NCI-H1105 treated with DMSO at 0.1 percent for 48 hours (cell line): ENCODE measurements at places on chromosomes 16 and 17.
A peak's percentile ranks its signal among the peaks of the same experiment; 100 is the strongest.

DNA sequence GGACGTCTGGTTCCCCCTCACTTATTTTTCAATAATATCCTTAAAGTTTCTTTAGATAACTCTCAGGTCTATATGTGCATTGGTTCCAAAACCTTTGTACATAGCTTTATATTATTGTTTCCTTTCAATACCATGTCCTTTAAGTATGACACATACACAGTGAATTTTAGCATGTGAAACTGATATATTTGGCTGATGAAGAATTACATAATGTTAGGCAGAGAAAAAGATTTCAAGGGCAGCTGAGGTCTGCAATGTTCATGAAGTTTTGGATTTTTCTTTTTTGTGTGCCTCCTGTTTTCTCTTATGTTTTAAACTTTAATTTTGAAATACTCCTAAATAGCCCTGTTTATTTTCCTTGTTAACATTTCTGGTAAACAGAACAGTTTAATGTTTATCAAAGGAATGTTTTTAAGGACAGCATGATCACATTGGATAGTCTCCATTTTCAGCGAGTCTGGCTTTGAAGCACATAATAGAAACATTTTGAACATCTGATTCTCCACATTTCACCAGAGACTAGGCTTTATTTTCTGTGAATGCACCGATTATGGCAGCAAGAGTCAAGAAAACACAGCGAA is 32.9 kb upstream of the FBXO47 start:
- DNase-seq, result no peak

DNA sequence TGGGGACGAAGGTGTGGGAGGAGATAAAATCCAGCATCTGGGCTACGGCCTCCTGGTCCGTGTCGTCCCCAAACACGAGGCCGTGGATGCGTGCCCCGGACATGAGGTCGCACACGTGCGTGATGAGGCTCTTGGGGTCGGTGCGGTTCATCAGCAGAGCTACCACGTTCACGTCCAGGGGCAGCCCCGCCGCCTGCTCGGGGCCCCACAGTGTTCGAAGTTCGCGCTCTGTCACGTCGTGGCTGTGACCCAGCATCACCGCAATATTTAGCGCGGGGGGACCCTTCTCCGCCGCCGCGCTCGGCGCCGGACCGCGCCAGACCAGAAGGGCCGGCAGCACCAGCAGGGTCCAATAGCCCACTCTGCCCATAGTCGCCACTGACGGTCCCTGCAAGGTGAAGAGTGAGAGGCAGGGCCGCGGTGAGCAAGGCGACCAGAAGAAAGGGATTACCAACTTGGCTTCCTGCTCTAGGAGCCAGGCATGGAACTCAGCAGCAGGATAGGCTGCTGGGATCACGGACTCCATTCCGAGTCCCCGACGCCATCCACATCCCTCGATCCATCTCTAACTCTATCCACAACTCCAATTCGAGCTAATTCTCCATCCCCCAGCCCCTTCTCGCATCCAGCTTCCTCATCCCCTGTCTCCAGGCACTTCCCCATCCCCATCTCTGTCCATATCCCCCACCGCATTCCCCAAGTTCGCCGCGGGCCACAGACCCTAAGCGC is 2.0 kb downstream of the GRIN2A start:
- no peak for DNase-seq

DNA sequence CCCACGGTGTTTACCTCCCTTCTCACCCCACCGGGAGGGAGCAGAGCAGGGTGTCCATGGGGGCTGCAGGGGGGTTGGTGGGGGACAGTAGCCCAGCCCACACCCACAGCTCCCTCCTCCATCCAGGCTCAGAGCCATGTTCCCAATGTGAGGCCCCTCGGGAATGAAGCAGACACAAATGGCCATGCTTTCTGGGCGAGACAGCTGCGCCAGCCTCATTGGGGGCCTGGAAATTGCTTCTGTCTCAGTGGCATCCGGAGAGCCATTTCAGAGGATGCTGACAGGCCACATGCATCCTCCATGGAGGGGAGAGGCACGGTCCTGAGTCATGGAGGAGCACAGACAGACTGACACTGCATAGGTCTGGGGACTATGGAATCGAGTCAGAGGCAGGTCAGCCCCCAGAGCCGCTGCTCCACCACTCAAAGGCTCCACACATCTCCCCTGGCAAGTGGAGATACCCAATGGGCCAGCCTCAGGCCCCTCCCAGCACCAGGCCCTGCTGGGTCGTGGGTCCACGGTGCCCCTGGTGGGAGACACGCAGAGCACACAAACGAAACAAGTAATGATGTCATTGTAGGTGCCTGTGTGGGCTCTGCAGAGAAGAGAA is 59.6 kb upstream of the ENPP7 start:
- DNase-seq, result no peak

- DNase-seq, result peak; percentile 4
Observed at GRCh38 chr17:76458580-76459490, 5.9 kb upstream of the UBE2O start.

DNA sequence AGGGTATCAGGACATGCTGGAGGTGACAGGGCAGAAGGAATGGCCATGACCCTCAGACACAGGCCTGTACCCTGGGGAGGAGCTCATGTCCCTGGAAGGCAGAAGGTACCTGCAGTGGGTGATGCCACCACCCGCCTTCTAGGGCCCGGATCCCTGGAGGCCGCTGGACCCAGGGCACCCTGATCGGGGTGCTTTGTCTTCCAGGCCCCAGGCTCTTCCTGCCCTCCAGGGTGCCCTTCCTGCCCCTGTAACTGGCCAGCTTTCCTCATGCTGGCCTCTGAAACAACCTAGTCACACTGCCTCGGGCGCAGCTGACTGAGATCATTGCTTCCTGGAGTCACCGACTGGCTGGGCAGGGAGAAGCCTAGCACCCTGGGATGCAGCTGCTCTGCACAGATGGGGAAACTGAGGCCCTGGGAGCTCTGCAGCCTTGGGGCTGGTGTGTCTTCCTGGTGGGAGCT is 5.8 kb downstream of the ADCY7 start:
- DNase-seq, result no peak

DNA sequence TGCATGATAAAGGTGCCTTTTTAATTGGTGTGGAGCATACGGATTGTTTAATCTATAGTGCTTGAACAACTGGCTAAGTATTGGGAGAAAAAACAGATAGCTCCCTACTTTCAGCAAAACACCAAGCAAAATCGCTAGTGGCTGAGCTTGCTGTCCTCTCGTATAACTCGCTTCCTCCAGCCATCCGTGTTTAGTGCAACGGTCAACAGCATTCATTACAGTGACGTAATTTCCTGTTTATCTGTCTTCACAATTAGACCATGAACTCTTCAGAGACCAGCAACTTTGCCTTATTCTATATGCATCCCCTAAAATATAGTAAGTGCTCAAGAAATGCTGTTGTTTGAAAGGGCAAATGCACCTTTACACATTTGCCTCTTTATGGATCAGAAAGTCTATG is 511.9 kb downstream of the HAPSTR1 start:
- DNase-seq, result no peak

- DNase-seq, result no peak
Observed at GRCh38 chr17:77424585-77425344, 284.0 kb downstream of the SEC14L1 start.

DNA sequence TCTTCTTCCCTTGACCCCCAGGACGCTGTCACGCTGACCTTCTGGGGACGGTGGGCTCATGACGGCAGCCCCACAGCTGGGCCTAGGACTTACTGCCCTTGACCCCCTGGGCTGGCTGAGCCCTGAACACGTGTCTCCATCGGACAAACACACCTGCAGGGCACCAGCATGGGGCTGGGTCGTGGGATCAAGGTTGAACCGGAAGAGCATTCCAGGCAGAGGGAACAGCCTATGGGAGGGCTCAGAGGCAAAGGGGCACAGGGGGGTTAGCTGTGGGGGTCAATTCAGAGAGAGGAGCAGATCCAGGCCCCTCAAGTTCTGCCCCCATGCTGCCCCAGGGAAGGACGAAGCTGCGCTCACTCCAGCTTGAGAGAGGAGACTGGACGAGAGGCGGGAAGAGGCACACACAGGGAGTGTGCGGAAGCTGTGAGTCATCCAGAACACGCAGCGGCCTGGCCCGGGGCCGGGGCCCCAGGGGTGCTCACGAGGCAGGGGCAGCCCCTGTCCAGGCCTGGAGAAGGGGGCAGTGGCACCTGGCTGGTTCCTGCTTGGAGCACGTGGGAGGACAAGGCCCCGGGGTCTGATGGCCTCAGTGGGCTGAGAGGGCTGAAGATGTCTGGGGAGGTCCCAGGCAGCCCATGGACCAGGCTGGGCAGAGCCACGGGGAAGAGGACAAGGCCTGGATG is 9.9 kb downstream of the SSTR5 start:
- no peak for DNase-seq

DNA sequence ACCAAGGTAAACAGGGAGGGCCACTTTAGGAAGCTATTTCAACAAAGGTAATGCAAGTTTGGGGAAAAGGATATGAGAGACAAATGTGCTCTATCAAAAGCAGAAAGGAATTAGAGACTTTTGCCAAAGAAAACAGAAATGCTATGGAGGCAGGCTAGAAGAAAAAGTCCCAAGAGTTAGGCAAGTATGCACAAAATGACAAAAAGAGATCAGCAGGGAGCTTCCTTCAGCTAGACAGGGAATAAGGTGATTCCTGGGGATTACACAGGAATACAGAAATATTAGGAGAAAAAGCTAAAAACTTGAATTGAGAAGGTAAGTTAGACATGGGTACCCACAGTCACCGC is 2.4 kb downstream of the FXR2 start:
- DNase-seq, result no peak

DNA sequence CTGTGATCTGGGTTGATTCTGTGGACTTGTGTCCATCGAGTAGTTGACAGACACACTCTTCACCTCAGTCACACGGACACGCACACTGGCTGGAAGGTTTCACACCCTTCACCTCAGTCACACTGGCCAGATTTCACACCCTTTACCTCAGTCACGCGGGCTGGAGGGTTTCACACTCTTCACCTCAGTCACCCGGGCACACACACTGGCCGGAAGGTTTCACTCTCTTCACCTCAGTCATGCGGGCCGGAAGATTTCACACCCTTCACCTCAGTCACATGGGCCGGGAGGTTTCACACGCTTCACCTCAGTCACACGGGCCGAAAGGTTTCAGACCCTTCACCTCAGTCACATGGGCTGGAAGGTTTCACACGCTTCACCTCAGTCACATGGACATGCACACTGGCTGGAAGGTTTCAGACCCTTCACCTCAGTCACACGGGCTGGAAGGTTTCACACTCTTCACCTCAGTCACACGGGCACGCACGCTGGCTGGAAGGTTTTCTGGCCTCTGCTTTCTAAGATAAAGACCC is 96.2 kb downstream of the PGS1 start:
- no peak for DNase-seq

DNA sequence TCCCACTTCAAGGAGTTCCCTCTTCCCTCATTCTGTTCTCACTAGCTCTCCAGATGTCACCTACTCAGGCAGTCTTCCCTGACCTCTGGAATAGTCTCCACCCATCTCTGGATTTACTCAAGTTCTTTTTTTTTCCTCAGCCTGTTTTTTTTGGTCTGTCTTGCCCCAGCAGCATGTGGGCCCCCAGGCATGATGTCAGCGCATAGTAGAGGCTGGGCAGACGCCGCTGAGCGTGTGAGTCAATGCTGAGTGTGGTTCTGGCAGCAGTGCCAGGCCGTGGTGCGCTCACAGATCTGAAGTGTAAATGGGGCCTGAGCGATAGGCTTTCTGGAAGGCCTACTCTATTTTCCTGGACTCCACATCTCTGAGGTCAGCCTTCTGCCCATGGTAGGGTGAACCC is 2.7 kb upstream of the KCNJ18 start:
- DNase-seq, result no peak

DNA sequence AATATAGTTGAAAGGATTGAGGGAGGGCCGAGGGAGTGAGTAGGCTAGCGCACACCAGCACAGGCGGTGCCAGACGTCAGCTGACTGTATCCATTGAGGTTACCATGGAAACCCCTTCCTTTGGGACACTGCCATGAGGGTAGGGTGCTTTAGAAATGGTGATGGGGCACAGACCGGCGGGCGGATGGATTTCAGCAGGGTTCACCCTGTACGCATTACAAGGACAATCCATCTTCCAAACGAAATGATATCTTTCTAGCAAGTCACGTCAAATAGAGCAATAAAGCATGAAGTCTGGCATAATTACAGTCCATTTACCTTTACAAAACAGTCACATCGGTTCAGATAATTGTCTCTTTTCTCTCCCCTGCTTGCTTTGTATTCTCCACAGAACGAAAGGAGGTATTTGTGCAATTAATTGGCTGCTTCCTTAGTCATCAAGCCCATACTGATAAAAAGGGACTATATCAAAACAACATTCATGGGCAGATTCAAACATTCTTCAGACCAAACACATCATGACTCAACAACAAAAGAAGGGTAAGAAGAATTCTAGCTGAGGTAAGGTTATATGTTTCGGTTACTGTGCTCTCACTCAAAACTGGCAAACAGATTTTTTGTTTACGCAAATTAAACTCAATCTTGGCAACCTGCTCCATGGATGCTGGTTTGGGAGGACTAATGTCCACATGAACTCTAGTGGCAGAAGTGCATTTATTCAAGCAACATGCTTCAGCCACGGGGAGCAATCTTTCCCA is 140.6 kb downstream of the CDK5R1 start:
- peak; percentile 97 for DNase-seq

DNA sequence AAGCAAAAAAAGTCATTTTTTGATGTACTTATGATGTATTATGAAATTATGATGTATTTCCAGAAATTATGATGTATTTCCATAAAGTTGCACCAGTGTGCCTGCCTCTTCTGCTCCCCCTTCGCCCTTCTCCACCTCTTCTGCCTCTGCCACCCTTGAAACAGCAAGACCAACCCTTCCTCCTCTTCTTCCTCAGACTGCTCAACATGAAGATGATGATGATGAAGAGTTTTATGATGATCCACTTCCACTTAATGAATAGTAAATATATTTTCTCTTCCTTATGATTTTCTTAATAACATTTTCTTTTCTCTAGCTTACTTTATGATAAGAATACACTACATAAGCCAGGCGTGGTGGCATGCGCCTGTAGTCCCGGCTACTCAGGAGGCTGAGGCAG is 7.4 kb upstream of the ZNF785 start:
- no peak for DNase-seq

- peak; percentile 56 for DNase-seq
Observed at GRCh38 chr16:55478827-55479429, at the start of gene MMP2. Gene MMP2, plus strand, starts transcription at chr16:55479198. Its CDS starts 282 bp downstream, at chr16:55479480.

GRCh38 chr17:76421044-76421407 is 31.9 kb downstream of the UBE2O start:
- DNase-seq, result no peak

- DNase-seq, result peak; percentile 41
Observed at GRCh38 chr17:48074322-48075081, 26.3 kb downstream of the NFE2L1 start.

GRCh38 chr17:14434506-14434905 is 133.6 kb downstream of the HS3ST3B1 start:
- DNase-seq, result no peak

GRCh38 chr16:14629612-14629918 is 495 bp downstream of the PARN start:
- DNase-seq, result no peak

GRCh38 chr17:41555105-41555887 is 16.6 kb downstream of the KRT9 start:
- no peak for DNase-seq
